ENCODE measurements at places on chromosomes 13 and 19.

- no peak for DNase-seq
Measured at GRCh38 chr13:46716821-46717220, 80.1 kb downstream of the ESD start.

GRCh38 chr13:51004111-51004865 is 94.7 kb downstream of the RNASEH2B start:
- no peak for DNase-seq

- DNase-seq: no peak
Measured at GRCh38 chr13:96214824-96215445, 125.0 kb downstream of the HS6ST3 start.

GRCh38 chr13:33543631-33544265 is 258.2 kb upstream of the STARD13 start:
- no peak for DNase-seq

DNA sequence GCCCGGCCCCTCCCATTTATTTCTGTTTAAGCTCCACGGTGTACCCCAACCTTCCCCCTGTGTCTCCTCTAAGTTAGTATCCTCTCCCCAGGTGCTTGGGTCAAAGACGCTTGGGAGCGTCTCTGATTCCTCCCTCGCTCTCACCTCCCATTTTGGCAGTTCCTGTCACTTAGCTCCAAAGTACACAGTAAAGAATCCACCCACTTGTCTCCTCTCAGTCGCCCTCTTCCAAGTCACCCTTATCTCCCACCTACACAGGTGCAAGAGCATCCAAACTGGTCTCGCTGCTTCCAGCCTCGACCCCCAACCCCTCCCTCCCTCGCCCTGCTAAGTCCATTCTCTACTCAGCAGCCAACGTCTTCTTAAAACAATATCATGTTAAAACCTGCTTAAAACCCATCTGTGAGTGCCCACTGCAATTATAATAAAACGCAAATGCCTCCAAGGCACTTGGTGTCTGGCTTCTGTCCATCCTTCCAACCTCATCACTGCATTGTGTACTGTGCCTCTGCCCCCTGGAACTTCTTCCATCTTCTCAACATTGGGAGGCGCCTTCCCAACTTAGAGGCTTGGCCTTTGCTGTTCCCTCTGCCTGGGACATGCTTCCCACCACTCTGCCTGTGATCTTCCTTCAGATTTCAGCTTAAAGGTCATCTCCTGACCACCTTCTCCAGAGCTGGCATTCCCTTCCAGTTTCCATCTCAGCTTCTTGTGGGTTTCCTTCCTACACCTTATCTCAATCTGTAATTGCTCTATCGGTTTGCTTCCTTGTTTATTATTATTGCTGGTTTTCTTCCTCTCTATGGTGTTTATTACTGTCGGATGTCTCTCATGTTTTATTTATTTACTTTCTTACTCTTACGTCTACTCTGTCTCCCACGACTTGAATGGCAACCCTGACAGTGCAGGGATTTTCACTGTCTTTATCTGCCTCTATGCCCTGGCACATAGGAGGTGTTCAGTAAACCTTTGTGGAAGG is 9.5 kb upstream of the KLK14 start:
- no peak for DNase-seq

DNA sequence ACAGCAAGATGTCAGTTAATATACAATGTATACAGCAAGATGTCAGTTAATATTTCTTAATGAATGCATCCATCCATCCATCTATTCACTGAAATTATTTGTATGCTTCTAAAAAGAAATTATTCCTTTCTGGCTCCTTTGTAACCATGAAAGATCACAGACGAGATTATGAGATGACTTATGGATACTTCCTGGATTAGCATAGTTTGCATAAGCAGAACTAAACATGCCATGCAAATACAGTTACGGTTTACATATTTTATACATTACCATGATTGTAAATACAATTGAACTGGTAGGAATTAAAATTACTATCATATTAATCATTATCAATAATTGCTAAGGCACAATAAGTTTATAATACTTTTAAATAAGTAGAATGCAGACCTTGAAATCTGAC is 32.7 kb downstream of the NALCN start:
- no peak for DNase-seq

DNA sequence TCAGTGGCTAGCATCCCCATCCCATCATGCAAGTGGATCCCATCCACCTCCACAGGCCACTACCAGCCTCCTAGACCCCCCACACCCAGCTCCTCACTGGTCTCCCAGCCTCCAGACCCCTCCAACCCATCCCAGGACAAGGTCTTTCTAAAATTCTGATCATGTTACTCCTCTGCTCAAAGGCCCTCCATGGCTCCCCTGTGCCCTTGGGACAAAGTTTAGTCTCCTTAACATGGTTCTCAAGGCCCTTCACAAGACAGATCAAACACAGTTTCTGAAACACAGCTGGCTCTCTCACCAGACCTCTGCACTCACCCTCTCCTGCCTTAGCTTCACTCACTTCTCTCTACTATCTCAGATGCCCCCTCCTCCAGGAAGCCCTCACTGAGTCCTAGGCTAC is 9.3 kb downstream of the CEACAM19 start:
- DNase-seq: no peak

DNA sequence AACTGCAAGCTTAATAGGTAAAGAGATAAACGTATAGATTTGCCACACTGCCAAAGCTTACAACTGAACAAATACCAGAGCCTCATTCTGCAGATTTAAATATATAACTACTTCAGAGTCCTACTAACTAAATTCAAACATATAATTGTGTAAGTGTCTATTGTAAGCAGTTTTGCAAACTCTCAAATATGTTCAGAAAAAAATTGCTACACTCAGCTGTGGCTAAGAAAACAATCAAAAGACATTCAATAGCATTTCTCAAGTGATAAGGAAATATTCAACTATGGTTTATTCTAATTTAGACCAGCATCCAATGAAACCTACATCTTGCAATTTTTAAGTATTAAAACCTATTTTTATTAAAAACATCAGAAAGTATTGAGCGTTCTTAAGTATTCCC is 202.4 kb downstream of the KCTD12 start:
- DNase-seq: no peak

- DNase-seq: no peak
Measured at GRCh38 chr13:107576430-107576829, 638.9 kb downstream of the LIG4 start.

- DNase-seq: no peak
Measured at GRCh38 chr13:87536899-87537298, 134.3 kb upstream of the SLITRK5 start.
